Pancreas (tissue), 10 donors: ENCODE measurements at places on chromosomes 16 and 17. TPM values are rescaled to one million over a fixed set of nuclear protein-coding genes. Genes with fewer than 3 reads are reported as not detected.

Gene SRCIN1
- total RNA-seq = 6.8 TPM

DNA sequence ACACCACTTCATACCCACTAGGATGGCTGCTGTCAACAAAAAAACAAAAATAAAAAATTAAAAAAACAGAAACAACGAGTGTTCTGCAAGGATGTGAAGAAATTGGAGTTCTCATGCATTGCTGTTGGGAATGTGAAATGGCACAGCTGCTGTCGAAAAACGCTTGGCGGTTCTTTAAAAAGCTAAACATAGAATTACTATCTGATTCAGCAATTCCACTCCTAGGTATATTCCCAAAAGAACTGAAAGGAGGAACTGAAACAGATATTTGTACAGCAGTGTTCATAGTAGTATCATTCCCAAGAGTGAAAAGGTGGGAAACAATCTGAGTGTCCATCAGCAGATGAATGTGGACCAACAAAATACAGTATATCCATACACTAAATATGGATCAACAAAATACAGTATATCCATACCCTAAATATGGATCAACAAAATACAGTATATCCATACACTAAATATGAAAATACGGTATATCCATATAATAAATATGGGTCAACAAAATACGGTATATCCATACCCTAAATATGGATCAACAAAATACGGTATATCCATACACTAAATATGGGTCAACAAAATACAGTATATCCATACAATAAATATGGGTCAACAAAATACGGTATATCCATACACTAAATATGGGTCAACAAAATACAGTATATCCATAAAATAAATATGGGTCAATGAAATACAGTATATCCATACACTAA is 8.7 kb downstream of the METTL16 start:
- no peak for DNase-seq

- no peak for DNase-seq
These were observed 378.1 kb upstream of the CDH11 start for GRCh38 chr16:65500007-65500406.

DNA sequence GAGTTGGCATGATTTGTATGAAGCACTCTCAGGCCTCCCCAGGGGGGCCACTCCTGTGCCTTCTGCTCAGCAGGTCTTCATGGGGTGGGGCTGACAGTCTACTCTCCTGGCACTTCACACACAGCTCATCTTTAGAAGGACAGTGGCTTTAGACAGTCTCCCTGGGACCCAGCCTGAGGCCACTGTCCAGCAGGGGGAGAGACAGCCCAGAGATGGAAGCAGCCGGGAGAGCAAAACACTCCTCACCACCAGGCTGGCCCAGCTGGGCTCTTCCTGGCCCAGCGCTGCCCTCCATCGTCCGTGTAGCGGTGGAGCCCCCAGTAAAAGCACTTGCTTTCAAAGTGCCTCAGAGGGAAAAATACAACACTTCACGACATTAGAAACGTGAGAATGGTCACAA is 62.0 kb upstream of the CRHR1 start:
- DNase-seq = no peak

- DNase-seq = no peak
These were observed 9.3 kb upstream of the ADAMTS18 start for GRCh38 chr16:77444147-77444460.

- DNase-seq = no peak
These were observed 37.6 kb downstream of the FTO start for GRCh38 chr16:53741546-53741945.
